ENCODE measurements at places on chromosomes 12 and 14. TPM values are rescaled to one million over a fixed set of nuclear protein-coding genes. Genes with fewer than 3 reads are reported as not detected.

- no peak for DNase-seq
- no peak overlapping the region for H3K27ac ChIP-seq
- no peak overlapping the region for H3K4me3 ChIP-seq
- H3K36me3 ChIP-seq, result no peaks in the 10 kb centered on the region
- no peaks in the 10 kb centered on the region for H3K27me3 ChIP-seq
Observed at GRCh38 chr12:7156259-7157197, 26.4 kb downstream of the CLSTN3 start.

DNA sequence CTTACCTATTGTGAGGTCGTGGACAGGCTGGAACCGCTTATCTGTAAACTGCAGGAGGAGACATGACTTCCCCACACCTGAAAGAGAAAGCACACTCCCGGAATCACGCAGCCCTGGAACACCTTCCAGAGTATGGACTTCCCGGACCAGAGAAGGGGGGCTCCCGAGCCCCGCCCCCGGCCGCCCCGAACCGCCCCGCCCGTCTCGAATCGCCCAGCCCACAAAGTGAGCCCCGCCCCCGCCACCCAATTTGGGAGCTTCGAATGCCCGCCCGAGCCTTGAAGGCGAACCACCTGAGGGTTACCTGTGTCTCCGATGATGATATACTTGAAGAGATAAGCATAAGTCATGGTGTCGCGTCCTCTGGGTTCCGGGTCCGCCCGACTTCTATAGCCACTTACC is 235 bp downstream of the RAB2B start:
- no peaks in the 10 kb centered on the region for H3K36me3 ChIP-seq
- H3K27ac ChIP-seq, result peak overlapping the region; percentile 86
- H3K4me1 ChIP-seq, result no peaks in the 10 kb centered on the region

GRCh38 chr12:110366321-110367142 is 37.0 kb downstream of the ANAPC7 start:
- H3K27me3 ChIP-seq, result no peaks in the 10 kb centered on the region
- no peaks in the 10 kb centered on the region for H3K36me3 ChIP-seq
- no peaks in the 10 kb centered on the region for H3K4me1 ChIP-seq
- H3K4me3 ChIP-seq, result no peak overlapping the region
- DNase-seq, result no peak
- no peak overlapping the region for H3K27ac ChIP-seq

GRCh38 chr12:117212563-117213190 is 22.4 kb upstream of the FBXO21 start:
- no peaks in the 10 kb centered on the region for H3K27me3 ChIP-seq
- no peak overlapping the region for H3K27ac ChIP-seq
- H3K4me1 ChIP-seq, result no peaks in the 10 kb centered on the region
- peak; percentile 81 for DNase-seq

Gene DAZAP2
- total RNA-seq, result 167 TPM

GRCh38 chr12:24127919-24128721 is 178.7 kb upstream of the SOX5 start:
- H3K4me3 ChIP-seq, result no peak overlapping the region
- no peaks in the 10 kb centered on the region for H3K36me3 ChIP-seq
- DNase-seq, result no peak

Gene CLEC1B
- total RNA-seq, result not detected

Gene RND1
- 3.7 TPM for total RNA-seq

GRCh38 chr12:48717252-48717695 is 767 bp upstream of the CCNT1 start:
- H3K4me1 ChIP-seq, result peaks cover 3% of the 10 kb centered on the region
- peak overlapping the region; percentile 37 for H3K4me3 ChIP-seq
- DNase-seq, result no peak
- no peaks in the 10 kb centered on the region for H3K36me3 ChIP-seq
- H3K27me3 ChIP-seq, result no peaks in the 10 kb centered on the region

GRCh38 chr12:92953747-92954146 is 24.7 kb upstream of the EEA1 start:
- H3K4me1 ChIP-seq, result no peaks in the 10 kb centered on the region
- H3K27ac ChIP-seq, result no peak overlapping the region
- no peaks in the 10 kb centered on the region for H3K36me3 ChIP-seq

DNA sequence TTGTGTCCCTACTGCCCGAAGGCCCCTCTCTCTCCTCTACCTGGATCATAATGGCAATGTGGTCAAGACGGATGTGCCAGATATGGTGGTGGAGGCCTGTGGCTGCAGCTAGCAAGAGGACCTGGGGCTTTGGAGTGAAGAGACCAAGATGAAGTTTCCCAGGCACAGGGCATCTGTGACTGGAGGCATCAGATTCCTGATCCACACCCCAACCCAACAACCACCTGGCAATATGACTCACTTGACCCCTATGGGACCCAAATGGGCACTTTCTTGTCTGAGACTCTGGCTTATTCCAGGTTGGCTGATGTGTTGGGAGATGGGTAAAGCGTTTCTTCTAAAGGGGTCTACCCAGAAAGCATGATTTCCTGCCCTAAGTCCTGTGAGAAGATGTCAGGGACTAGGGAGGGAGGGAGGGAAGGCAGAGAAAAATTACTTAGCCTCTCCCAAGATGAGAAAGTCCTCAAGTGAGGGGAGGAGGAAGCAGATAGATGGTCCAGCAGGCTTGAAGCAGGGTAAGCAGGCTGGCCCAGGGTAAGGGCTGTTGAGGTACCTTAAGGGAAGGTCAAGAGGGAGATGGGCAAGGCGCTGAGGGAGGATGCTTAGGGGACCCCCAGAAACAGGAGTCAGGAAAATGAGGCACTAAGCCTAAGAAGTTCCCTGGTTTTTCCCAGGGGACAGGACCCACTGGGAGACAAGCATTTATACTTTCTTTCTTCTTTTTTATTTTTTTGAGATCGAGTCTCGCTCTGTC is 1.8 kb downstream of the INHBE start:
- no peaks in the 10 kb centered on the region for H3K4me1 ChIP-seq
- H3K36me3 ChIP-seq, result no peaks in the 10 kb centered on the region
- H3K27me3 ChIP-seq, result no peaks in the 10 kb centered on the region
- H3K4me3 ChIP-seq, result no peak overlapping the region
- no peak for DNase-seq

Gene SERPINA4
- not detected for total RNA-seq

- no peak overlapping the region for H3K4me3 ChIP-seq
- no peaks in the 10 kb centered on the region for H3K4me1 ChIP-seq
- H3K36me3 ChIP-seq, result no peaks in the 10 kb centered on the region
Observed at GRCh38 chr14:45261209-45261608, 8.2 kb upstream of the MIS18BP1 start.

DNA sequence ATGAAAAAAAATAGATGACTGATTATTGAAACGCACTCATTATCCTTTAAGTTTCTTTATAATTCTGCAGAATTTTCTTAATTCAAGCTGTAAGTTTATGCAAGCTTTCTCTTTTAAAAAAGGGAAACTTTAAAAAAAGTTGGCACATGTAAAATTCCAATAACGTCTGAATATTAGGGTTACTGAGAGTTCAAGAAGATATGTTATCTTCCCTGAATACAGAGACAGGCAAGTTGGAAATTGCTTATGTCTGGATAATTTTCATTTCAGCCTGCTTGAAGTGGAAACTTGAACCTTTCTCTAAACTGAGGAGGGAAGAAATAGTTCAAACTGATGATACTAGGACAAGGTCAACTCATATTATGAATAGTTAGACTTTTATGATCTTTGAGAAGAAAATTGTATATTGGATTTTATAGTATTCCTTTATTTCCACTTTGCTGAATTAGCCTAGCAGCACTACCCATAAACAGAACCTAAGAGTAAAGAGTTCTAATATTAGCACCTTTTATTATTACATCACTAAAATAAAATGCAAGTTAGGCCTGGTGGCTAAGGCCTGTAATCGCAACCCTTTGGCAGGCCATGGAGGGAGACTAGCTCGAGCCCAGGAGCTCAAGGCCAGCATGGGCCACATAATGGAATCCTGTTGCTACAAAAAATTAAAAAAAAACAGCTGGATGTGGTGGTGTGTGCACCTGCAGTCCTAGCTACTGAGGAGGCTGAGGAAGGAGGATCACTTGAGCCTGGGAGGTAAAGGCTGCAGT is 288.0 kb downstream of the TRHDE start:
- H3K27ac ChIP-seq, result no peak overlapping the region
- H3K27me3 ChIP-seq, result no peaks in the 10 kb centered on the region
- no peaks in the 10 kb centered on the region for H3K4me1 ChIP-seq
- no peaks in the 10 kb centered on the region for H3K36me3 ChIP-seq

- H3K4me3 ChIP-seq, result no peak overlapping the region
- DNase-seq, result no peak
- no peaks in the 10 kb centered on the region for H3K36me3 ChIP-seq
- H3K27me3 ChIP-seq, result no peaks in the 10 kb centered on the region
Observed at GRCh38 chr14:106268013-106268727, 741.8 kb downstream of the TMEM121 start.

GRCh38 chr14:23112359-23113178 is 6.5 kb downstream of the CEBPE start:
- peak; percentile 76 for DNase-seq
- no peaks in the 10 kb centered on the region for H3K4me1 ChIP-seq
- no peak overlapping the region for H3K27ac ChIP-seq
- H3K27me3 ChIP-seq, result no peaks in the 10 kb centered on the region
- H3K36me3 ChIP-seq, result no peaks in the 10 kb centered on the region
- no peak overlapping the region for H3K4me3 ChIP-seq

Gene RNF212B
- not detected for total RNA-seq

DNA sequence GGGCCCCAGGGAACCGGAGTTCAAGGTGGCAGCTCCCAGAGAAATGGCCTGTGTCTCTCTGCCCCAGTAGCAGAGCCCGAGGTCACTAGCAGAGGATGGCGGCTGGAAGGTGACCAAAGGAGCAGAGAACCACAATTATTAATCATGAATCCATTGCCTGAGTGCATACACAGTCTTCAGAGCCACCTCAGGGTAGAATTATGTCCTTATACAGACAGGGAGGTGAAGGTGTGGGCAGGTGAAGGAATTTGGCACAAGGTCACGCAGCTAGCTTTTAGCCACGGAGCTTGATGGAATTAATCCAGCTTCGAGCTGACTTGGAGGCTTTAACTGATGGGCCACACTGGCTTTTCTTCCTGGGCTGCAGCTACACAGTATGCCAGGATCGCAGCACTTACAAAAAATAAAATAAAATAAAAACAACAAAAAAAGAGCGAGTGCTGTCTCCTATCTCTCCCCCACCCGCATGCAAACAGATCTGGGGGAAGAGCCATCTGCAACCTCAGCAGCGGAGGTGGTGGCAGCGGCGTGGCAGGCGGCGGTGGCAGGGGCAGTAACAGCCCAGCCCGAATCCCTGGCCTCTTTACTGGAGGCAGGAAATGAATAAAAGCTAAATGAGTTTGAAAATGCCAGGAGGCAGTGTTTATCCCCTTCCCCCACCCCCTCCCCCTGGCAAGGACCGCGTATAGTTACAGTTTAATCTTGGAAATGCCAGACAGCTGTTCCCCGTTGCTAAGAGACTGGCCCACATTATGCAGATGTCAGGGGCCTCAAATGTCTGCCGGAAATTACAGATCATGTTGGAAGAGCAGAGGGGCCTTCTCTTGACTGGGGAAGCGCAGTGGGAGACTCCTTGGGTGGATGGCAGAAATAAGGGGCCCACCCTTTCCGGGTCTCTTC is 93.5 kb downstream of the LRRC74A start:
- no peak overlapping the region for H3K4me3 ChIP-seq
- peaks cover 8% of the 10 kb centered on the region for H3K4me1 ChIP-seq
- no peaks in the 10 kb centered on the region for H3K27me3 ChIP-seq
- peak overlapping the region; percentile 10 for H3K27ac ChIP-seq
- no peak for DNase-seq

GRCh38 chr12:104452087-104452486 is 4.7 kb upstream of the CHST11 start:
- H3K4me1 ChIP-seq, result no peaks in the 10 kb centered on the region
- no peak for DNase-seq
- no peaks in the 10 kb centered on the region for H3K36me3 ChIP-seq
- H3K27me3 ChIP-seq, result no peaks in the 10 kb centered on the region

DNA sequence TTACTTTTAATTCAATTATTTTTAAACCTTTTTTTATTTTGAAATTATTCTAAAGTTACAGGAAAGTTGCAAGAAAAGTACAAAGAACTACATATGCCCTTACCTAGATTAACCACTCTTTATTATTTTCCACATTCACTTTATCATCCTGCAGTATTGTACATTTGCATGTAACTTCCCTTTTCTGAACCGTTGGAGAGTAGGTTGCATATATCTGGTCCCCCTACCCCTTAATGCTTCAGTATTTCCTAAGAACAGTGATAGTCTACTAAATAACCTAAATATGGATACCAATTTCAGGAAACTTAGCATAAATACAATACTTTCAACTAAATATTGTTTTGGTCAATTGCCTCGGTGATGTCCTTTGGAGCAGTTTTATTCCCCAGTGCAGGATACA is 15.0 kb downstream of the G2E3 start:
- no peak for DNase-seq
- peaks cover 2% of the 10 kb centered on the region for H3K4me1 ChIP-seq
- no peaks in the 10 kb centered on the region for H3K36me3 ChIP-seq
- no peak overlapping the region for H3K4me3 ChIP-seq
- H3K27me3 ChIP-seq, result no peaks in the 10 kb centered on the region

GRCh38 chr14:72483311-72483710 is 410.6 kb downstream of the DPF3 start:
- no peaks in the 10 kb centered on the region for H3K4me1 ChIP-seq
- no peak overlapping the region for H3K4me3 ChIP-seq
- H3K27me3 ChIP-seq, result no peaks in the 10 kb centered on the region
- no peak overlapping the region for H3K27ac ChIP-seq

- no peak for DNase-seq
- no peak overlapping the region for H3K4me3 ChIP-seq
- no peaks in the 10 kb centered on the region for H3K36me3 ChIP-seq
- no peaks in the 10 kb centered on the region for H3K27me3 ChIP-seq
- no peaks in the 10 kb centered on the region for H3K4me1 ChIP-seq
Observed at GRCh38 chr12:128047266-128048060, 219.5 kb upstream of the TMEM132C start.

GRCh38 chr12:6078398-6079096 is 45.9 kb downstream of the VWF start:
- no peak overlapping the region for H3K27ac ChIP-seq
- H3K4me3 ChIP-seq, result no peak overlapping the region
- H3K27me3 ChIP-seq, result no peaks in the 10 kb centered on the region
- DNase-seq, result no peak
- no peaks in the 10 kb centered on the region for H3K36me3 ChIP-seq

DNA sequence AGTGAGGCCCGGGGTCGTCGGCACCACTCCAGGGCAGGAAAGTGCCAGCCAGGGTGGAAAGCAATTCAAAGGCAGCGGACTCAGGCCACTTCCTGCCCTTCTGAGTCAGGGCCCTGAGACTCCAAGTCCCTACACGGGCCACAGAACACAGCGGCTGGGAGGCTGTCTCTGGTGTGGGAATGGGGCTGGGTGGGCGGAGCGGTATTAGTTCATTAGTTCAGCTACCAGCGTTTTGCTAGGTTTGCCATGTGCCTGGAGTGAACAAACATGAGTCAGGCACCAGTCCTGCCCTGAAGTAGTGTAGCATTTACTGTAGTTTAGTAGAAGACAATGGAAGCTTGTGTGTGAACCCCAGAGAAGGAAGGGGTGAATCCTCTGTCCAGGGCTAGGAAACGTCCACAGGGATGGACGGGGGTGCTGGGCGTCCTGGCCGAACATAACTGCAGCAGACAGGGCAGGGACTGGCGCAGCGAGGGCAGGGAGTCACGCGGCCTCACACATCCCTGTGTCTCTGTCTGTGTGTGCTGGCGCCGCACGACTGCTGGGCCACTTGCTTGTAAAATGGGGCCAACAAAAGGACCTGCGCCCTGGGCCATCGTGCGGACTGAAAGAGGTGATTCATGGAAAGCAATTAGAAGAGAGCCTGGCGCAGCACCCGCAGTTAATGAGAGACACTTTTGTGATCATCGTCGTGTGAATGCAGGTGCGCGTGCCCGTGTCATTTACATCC is 186.4 kb upstream of the PRMT8 start:
- H3K4me3 ChIP-seq, result no peak overlapping the region
- H3K4me1 ChIP-seq, result no peaks in the 10 kb centered on the region
- H3K36me3 ChIP-seq, result no peaks in the 10 kb centered on the region
- no peak for DNase-seq
- H3K27ac ChIP-seq, result no peak overlapping the region

Gene CLEC7A
- total RNA-seq, result 25.8 TPM

Gene C14orf39
- total RNA-seq, result 0.60 TPM
